Activated naive CD4-positive, alpha-beta T cell treated with Interleukin-2 at 50 U/mL for 16 hours (primary cell): ENCODE measurements at places on chromosomes 11 and 22.

GRCh38 chr11:76491644-76492043 is 46.8 kb downstream of the EMSY start:
- DNase-seq = no peak

- no peak for DNase-seq
Measured at GRCh38 chr11:123547180-123547579, 107.2 kb downstream of the SCN3B start.

- DNase-seq = peak; percentile 50
Measured at GRCh38 chr22:50473088-50473487, 1.7 kb downstream of the SBF1 start.

GRCh38 chr22:26568207-26568706 is 21.7 kb downstream of the TPST2 start:
- DNase-seq = no peak

- no peak for DNase-seq
Measured at GRCh38 chr11:101466352-101466751, 117.5 kb downstream of the TRPC6 start.

DNA sequence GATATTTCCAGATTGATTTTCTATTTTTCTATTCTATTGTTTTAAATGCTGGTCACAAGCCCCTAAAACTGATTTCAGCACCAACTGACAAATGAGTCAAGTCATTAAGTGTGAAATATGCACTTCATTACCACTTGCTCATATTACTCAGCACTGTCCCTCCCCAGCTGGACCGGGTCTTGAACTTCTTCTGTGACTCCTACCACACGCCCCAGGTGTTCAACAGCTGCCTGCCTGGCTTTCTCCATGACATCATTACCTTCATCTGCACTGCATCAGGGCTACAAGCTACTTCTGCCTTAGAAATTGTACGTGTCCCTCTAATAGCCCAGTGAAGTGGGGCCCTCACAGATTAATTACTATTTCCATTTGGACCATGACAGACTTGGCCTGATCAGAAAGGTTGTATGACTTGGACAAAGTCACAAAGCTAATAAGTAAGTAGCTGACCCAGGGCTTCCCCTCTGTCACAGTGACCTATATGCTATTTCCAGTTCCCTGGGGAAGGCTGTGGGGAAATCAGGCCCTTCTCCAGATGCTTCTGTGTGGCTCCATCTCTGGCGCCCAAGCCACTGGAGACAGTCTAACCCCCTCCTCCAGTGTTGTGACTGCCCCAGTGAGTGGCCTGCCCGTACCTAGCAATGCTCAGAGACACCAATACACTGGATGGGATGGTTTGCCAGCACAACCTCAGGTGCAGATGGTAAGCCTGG is 18.1 kb downstream of the TBC1D10A start:
- no peak for DNase-seq

DNA sequence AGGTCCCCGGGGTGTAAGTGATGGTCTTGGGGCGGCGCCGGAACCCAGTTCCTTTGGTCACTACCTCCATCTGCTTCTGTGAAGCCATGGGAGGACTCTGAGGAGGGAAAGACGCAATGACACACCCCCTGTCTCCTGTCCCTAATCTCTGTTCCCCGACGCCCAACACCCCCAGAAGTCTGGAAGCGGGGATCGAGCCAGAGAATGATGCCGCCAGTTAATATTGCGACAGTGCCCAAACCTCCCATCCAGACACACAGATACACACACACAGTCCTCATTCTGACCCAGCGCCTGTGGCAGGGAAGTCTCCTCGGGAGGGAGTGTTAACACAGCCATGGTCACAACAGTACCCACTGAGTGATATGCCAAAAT is 352 bp downstream of the C22orf23 start:
- no peak for DNase-seq

- DNase-seq = no peak
Measured at GRCh38 chr11:57417056-57417455, 9.9 kb downstream of the SLC43A3 start.

DNA sequence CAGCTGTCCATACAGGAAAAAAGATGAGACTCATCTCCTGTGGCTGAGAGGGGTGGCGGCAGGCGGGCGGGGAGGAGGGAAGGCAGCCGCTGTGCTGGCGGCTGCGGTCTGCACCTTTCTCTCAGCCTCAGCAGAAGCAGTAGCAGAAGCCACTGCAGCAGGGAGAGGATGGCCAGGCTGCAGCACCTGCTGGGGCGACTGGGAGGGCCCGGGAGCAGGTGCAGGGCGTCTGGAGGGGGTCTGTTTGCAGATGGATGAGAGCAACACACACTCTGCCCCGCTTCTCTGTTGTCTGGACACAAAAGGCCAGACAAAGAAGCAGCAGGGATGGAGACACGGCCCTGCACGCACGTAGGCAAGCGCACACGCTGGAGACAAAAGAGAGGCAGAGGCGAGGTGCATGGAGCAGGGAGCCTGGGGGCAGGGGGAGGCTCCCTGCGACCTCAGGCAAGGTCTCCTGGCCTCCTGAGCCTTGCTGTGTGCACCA is 9.3 kb upstream of the MIAT start:
- peak; percentile 40 for DNase-seq

DNA sequence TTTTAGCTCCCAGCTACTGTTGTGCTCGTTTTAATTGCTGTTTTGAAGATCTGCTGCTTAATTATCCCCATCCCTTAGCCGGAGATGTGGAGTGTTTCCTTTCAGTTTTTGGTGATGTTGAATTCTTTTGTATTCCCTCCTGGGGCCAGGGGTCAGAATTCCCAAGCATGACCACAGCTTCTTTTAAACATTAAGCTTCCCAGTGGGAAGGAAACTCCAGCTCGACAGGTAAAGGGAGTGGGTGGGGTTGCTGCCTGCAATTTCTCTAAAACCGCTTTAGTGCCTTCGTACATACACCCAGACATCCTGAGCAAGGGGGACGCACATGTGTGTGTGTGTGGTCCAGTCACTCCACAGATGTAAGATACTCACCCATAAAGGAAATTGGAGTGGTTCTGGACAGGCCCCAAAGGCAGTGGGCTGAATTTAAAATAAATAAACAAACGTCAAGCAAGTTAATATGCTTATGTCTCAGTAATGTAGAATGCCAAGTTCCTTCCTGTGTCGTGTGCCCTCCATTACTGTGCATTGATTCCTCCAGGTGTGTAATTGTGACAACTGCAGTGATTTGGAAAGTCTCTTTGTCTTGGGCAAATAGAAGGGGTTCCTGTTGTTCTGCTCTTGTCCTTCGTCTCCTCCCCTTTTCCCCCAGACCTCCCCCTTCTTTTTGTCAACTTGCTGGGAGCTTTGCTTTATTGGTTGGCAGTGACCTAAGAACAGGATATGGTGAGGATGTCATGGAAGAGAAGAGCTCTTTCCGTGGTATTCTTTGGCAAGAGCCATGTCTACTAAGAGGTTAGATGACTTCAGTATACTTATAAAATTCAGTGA is 19.2 kb upstream of the ADSL start:
- DNase-seq = no peak

GRCh38 chr22:22984967-22985366 is 85.4 kb upstream of the GNAZ start:
- DNase-seq = no peak

DNA sequence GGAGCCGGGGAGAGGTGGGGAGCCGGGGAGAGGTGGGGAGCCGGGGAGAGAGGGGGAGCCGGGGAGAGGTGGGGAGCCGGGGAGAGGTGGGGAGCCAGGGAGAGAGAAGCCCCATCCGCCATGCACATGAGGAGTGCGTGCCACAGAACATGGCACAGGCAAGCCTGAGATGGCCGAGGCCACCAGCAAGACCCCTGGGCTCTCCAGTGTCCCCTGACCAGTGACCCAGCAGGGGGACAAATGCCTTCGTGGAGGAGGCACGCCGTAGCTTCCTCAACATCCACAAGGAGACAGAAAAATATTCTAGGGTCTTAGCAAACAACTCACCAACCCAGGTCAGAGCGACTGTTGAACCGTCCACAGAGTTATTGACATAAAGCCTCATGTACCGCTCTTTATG is 618.8 kb downstream of the TBC1D22A start:
- DNase-seq = no peak

DNA sequence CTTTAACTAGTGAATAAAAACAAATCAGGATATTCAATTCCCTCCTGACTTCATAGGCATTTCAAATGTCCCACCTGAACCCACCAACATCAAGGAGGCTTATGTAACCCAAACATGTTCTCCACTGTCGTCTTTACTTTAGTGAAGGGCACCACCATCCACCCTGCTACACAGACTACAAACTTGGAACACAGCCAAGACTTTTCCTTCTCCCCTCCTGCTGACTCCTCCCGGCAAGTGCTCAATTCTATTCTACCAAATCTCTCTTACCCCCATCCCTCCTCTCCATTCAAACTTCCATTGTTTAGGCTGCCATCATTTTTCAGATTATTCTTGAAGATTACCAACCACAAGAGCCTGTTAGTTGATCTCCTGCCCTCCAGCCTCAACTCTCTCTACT is 24.3 kb downstream of the SAAL1 start:
- no peak for DNase-seq

DNA sequence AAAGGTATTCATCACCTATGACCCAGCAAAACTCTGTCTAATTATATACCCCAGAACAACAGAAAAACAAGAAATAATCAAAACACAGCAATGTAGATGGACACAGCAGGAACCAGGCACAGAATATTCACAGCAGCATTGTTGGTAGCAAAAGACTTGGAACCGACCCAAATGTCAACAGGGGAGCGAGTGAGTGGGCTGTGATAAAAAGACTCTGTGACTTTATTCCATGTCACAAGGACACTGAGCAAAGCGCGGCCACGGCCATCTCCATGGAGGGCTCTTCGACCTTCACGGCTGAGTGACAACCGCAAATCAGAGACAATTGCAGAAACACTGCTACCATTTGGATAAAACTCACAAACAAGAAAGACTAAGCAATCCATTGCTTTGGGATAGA is 1373.1 kb downstream of the TBC1D22A start:
- no peak for DNase-seq

GRCh38 chr11:2518111-2518982 is 73.5 kb downstream of the KCNQ1 start:
- peak; percentile 1 for DNase-seq

DNA sequence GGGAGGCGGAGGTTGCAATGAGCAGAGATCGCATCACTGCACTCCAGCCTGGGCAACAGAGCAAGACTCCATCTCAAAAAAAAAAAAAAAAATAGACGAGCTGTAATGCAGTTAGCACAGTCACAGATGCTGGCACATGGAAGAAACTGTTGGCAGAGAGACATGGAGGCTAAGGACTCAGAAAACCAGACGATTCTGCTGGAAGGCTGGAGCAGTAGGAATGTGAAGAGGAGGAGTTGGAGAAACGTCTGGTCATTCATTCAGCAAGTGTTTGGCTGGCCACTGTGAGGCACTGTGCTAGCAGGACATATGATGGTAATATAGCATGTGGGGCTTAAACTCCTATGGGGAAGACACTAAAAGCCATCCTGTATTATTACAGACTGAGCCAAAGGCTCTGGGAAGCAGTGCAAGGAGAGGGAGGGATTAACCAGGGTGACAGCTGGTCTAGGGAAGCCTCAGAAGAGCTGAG is 5.0 kb downstream of the UQCR10 start:
- DNase-seq = no peak

DNA sequence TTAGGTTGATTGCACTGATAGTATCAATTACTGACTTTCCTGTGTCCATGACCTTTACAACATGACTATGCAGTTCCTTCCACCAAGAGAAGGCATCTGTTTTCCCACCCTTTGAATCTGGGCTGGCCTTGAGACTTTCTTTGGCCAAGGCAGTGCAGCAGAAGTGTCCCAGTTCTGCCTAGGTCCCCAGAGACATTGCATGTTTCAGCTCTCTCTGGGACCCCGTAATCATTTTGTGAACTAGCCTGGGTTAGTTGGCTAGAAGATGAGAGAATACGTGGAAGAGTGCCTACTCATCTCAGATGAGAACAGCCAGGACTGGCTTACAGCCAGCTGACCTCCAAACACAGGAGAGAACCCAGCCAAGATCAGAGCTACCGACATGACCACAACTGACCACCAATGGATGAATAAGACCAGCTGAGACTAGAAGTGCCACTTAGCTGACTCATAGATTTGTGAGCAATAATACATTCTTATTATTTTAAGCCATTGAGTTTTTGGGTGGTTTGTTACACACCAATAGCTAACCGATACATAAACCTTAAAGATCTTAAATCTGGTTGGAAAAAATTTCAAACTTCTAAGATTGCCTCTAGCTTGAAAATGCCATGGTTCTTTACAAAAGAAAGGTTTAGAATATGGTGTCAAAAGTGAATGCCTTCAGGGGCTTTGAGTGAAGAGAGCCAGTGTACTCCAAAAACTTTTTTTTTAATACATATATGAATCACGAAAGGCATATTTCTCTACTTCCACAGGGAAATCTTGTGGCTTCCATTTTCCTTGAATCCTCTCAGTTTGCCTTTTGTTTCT is 145.2 kb downstream of the FBXO7 start:
- no peak for DNase-seq

DNA sequence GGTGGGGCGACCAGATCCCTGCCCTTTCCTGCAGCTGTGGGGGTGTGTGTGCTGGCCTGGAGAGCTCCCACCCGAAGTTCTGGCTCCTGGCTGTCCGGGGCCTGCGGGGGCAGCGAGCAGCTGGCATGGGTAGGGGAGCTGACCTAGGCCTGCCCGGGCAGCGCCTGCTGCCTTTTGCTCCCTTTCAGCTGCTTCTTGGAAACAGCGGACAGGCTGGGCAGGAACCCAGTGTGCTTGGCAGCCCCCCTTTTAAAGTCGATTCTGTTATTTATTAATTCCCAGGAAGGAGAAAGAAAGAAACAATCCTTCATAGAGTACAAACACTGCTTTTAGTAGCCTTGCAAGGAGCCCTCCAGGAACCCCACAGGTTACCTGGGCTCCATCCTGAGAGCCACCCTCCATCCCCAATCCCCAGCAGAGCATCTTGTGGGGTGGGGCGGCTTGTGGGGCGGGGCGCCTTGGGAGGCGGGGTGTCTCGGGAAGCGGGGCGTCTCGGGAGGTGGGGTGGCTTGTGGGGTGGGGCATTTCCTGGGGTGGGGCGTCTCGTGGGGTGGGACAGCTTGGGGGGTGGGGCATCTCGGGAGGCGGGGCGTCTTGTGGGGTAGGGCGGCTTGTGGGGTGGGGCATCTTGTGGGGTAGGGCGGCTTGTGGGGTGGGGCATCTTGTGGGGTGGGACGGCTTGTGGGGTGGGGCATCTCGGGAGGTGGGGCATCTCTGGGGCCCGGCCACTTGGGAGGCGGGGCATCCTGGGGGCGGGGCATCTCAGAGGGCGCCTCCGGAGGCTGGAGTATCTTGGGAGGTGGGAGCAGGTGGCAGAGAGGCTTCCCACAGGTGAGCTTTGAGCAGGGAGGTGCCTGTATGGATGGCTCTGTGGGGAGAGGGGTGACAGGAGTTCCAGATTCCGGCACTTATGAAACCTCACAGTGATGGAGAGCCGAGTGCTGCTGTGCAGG is 7.0 kb downstream of the CD81 start:
- peak; percentile 27 for DNase-seq
